Cortex of kidney (tissue), 1 donor: ENCODE measurements at places on chromosomes 1 and 21.

DNA sequence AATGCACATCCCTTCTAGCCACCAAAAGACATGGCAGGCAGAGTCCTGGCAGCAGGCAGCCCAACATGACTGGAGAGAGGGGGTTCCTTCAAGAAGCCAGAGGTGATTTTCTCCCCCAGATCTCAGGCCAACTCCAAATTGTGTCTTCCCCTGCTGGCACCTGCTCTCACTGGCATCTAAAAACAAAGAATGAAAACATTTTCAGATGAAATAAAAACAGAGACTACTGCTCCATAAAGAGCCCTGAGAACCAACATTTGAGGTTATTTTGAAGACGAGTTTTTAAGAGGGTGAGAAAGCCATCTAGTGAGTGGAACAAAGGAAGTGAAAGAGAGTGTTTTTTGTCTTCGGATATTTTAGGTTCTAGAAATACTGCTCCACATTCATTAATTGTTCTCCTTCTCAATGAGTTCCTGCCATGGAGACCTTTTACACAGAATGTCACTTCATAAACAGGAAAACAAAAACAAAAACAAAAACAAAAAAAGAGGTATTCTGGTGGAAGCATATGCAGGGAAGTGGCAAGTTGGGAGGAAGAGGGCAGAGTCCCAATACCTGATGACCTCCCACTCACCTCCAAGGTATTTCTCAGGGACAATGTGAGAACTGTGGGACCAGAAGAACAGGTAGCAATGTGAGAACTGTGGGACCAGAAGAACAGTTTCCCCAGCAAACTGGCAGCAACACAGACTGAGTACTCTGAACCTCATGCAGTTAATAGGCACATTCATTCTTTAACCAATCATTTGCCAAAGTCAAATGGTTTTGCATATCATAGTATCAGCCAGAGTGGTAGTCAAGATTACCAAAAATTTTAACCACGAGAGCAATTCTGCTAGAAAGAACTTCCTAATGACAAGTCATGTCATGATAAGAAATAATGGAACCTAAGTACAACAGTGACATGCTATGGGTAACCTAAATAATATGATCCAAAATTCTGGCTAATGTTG, 50.0 kb downstream of the KIAA0319L start:
- DNase-seq = no peak

GRCh38 chr21:28758042-28758882, 234.4 kb downstream of the LTN1 start:
- no peak for DNase-seq

DNA sequence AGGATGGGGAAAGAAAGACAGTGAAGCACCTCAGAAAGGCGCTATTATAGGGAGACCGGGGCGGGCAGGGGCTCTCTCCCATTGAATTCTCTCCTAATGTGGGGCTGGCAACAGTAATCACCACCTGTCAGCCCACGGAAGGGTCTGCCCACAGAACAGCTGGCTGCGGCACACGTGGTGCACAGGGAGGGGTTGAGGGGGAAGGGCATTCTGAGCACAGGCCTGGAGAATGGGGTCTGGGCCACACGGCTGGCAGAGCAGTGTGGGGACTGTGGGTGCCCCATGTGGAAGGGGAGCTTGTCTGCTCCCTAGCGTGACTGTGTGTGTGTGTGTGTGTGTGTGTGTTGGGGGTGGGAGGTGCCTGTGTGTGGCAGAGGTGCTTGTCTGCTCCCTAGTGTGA, 4.1 kb downstream of the OLFML3 start:
- DNase-seq = no peak

DNA sequence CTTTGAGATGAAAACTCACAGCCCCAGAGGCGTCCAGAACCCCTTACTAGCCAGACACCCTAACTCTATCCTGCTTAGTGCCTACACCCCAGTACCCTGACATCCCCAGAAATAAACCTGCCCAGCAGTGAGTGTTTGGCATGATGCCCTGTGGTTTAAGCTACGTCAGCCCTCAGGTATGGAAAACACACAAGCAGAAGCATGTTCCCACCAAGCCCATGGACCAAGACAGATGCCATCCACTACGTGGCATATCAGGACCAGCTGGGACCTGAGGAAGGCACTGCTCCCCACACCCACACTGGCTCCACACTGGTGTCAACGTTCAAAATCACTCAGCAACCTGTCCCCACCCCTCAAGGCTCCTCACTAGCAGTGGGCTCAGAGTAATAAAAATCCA, 116.4 kb downstream of the SYT2 start:
- no peak for DNase-seq

- DNase-seq = no peak
Measured at GRCh38 chr1:204384636-204385352, 25.1 kb upstream of the PLEKHA6 start.

DNA sequence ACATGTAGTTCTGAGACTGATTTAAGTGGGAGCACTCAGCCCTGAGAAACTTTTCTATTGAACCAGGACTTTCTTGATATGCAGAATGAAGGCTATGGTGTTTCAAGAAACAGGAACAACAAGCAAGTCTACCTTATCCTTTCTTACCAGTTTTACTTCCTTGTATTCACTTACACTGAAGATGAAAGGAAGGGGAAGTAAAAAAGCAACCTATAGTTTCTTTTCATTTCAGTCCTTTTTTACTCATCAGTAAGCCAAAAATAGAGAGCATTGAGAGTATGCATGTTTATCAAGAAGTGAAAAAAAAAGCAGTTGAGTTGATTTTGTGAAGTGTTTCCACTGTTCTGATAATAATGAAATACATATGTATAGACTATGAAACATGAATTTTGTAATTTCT, 1010.3 kb downstream of the AMY1C start:
- DNase-seq = no peak
